Activated naive CD4-positive, alpha-beta T cell (primary cell): ENCODE measurements at places on chromosomes 1 and 21.

DNA sequence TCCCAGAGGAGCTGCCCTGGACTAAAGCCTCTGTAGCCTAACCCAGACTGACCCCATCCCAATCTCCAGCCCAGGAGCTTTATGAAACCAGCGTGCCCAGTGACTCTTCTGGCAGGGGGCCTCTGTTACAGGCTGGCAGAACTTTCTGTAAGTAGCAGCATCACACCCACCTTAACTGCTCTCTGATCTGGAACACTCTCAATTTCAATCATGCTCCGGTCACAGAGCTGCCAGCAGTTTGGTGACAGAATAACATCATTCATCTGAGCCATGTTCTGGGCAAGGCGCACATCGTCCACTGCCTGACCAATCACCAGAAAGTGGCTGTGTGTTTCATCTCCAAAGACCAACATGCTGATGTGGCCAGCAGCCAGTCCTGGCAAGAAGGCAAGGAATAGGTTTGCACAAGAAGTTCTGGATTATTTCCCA is 14.7 kb downstream of the ADCY10 start:
- no peak for DNase-seq

GRCh38 chr21:38556390-38556789 is 58.1 kb upstream of the ERG start:
- DNase-seq: no peak

GRCh38 chr1:184994301-184994700 is 20.0 kb upstream of the NIBAN1 start:
- DNase-seq: no peak

- no peak for DNase-seq
Observed at GRCh38 chr1:212955961-212956620, 5.8 kb downstream of the VASH2 start.

DNA sequence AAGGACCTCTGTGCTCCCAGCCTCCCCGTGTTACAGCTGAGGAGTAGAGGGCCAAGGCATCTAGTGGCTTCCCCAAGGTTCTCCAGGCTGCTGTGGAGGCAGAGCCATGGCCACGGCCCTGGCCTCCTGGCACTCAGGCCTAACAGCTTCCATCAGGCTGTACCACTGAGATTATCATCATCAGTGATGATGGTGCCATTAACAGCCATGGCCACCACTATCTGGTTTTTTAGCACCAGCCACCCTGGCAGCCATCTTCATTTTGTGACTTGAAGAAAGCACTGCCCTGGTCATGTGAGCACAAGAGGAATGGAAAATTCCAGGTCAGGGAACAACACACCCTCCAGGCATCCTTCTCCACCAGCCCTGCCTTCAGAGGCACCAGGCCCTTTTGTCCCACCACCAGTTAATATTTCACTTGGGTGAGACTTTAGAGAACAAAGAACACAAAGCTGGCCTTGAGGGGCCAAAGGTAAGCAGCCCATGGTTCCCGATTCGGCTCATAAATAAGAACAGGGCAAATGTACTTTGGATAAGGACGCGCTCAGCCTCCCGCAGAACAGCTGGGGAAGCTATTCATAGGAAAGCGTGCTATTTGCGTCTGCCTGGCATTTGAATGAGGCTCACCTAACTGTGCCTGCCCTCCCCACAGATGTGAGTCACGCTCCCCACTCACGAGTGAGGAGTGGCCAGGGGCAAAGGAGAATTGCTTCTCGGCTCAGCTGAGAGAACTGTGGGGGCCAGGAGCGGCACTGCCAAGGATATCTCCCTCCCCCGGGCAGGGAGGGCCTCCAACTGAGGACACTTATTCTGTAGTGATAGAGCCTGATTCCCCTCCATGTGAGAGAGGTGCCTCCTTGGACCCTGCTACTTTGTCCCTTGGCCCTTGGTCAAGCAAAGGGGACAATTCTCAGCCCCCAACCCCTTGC is 95.6 kb downstream of the CD58 start:
- DNase-seq: no peak

DNA sequence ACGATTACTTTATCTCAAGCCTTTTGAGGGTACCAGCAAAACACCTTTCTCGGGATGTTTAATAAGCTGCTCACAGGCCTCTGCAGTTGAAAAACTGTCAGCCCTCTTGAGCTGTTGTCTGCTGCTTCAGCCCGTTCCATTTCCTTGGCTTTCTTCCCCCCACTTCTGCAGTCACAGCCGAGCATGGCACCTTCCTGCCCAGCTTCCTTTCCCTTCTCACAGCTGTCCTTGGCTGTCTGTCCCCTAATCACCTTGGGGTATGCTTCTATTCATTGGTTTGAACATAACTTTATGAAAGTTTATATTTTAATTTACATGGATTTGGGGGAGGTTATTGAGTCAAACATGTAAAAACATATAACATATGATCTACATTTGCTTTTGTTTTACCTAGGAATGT is 6.9 kb upstream of the PROX1 start:
- no peak for DNase-seq

DNA sequence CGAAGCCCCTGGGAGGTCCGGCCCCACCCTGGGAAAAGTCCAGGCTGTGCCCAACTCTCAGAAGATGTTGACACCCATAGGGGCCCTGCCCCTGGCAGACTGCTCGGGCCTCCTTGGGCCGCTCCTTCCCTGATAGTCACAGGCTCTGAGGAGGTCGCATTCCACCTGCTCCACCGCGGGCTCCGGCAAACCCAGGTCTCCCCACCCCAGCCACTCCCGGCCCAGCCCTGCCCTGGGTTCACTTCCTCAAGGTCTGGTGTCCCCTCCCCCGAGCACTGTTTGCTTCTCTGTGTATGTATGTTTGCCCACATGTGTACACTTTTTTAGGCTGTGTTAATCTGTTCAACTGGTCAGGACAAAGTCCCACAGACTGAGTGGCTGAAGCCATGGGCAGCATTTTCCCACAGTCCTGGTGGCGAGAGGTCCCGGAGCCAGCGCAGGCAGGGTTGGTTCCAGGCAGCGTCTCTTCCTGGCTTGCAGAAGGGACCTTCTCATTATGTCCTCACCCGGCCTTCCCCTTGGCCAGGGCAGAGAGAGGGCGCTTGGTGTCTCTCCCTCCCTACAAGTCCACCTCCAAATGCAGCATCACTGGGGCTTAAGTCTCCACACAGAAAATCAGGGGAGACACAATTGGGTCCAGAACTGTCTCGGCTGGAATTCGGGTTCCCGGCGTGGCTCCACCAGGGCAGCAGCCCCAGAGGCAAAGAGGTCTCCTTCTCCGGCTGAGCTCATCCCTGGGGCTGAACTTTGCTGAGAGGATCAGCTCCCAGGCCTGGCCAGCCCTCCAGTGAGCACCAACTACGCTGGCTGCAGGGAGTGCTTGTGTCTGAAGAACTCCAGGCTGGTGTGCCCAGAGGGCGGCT is 10.5 kb upstream of the PRXL2B start:
- DNase-seq: no peak

- no peak for DNase-seq
Observed at GRCh38 chr1:8457760-8458381, 140.0 kb downstream of the SLC45A1 start.

- DNase-seq: no peak
Observed at GRCh38 chr1:110337704-110338308, 1.4 kb upstream of the RBM15 start.

- no peak for DNase-seq
Observed at GRCh38 chr21:37551331-37551992, 184.9 kb downstream of the DYRK1A start.

GRCh38 chr1:148353461-148354283 is 129.4 kb downstream of the PPIAL4G start:
- no peak for DNase-seq

- no peak for DNase-seq
Observed at GRCh38 chr1:234271243-234271606, 102.0 kb upstream of the COA6 start.

DNA sequence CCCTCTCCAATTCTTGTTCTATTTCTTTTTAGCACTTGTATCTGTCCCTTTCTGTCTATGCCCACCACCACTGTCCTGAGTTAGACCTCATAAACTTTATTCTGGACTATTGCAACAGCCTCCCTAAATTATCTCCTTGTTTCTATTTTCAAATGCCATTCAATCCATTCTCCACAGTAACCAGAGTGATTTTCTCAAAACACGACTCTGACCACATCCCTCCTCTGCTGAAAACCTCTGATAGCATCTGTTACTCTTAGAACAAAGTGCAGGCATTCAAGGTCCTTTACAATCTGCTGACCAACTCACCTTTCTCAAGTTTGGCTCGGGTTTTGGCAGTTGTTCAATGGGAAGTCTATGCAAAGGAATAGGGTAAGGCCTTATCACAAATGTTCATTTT is 22.8 kb upstream of the GPX7 start:
- no peak for DNase-seq

GRCh38 chr1:19610282-19610981 is 33.7 kb upstream of the NBL1 start:
- DNase-seq: no peak

- DNase-seq: no peak
Observed at GRCh38 chr1:46798810-46799209, at the start of gene CYP4B1. TSS of gene CYP4B1 (plus strand) at chr1:46799046. CDS start at chr1:46799082, 36 bp downstream.

- DNase-seq: no peak
Observed at GRCh38 chr1:156828400-156829124, 11.9 kb upstream of the SH2D2A start.

DNA sequence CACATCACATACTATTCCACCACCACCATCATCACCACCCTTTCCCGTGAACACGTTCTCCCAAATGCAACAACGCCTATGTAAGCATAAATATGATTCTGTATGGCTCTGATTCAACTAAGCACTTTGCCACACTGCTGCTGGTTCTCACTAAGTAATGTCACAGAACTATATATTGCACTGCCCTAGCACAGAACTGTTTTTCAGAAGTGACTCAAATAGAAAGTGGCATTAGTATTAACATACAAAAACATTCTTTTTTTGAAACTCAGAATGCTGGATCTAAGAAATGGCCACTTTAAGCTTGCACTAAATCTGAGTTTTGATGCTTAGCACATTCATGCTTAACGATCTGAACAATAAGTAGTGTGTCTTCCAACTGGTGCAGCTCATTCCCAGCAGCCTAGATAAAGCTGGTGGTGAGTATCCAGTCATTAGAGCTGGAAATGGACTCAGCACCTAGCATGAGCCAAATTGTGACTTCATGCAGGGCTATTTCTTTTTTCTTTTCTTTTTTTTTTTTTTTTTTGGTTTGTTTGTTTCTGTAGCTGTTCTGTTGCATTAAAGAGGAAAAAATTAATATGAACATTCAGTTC is 46.2 kb upstream of the ZC3H11B start:
- no peak for DNase-seq

GRCh38 chr1:150288822-150289221 is 4.8 kb upstream of the MRPS21 start:
- no peak for DNase-seq

- no peak for DNase-seq
Observed at GRCh38 chr1:89780721-89781120, 40.1 kb upstream of the LRRC8D start.

- no peak for DNase-seq
Observed at GRCh38 chr1:46617108-46617800, 643 bp upstream of the MOB3C start.

GRCh38 chr21:44867464-44867863 is 6.0 kb downstream of the PTTG1IP start:
- DNase-seq: no peak

DNA sequence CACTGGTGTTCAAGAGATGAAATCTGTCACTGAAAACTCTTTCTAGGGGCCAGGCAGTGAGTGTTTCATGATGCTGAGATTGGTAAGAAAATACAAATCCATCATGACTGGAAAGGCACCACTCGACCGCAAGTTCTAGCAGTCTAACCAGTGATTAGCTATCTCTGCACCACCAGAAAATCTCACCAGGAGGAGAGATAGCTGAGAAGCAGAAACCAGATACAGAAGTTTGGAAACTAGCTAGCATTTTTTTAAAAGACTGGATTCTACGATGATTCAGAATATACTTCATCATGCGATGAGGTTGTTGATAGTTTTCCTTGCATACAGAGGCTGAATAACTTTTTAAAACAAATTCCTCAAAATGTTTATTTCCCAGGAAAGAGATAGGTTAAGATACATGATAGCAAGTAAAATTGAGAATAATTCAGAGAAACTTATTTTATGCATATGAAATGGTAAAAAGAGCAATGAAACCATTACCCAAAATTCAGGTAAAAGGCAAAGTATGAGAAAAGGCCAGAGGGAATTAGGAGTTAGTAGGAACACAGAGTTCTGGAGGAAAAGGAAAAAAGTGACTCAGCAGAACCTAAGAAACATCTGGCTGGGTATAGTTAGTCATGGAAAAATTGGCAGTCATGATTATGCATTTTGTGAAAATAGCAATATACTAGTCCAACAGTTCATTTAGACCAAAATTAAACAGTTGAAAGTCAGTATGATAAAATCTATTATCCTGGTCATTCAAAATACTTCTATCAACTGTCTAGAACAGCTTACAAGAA is 3.3 kb upstream of the F3 start:
- no peak for DNase-seq

- DNase-seq: no peak
Observed at GRCh38 chr1:227901906-227902640, 45.7 kb downstream of the WNT9A start.

- DNase-seq: no peak
Observed at GRCh38 chr1:73176902-73177301, 894.6 kb upstream of the NEGR1 start.

DNA sequence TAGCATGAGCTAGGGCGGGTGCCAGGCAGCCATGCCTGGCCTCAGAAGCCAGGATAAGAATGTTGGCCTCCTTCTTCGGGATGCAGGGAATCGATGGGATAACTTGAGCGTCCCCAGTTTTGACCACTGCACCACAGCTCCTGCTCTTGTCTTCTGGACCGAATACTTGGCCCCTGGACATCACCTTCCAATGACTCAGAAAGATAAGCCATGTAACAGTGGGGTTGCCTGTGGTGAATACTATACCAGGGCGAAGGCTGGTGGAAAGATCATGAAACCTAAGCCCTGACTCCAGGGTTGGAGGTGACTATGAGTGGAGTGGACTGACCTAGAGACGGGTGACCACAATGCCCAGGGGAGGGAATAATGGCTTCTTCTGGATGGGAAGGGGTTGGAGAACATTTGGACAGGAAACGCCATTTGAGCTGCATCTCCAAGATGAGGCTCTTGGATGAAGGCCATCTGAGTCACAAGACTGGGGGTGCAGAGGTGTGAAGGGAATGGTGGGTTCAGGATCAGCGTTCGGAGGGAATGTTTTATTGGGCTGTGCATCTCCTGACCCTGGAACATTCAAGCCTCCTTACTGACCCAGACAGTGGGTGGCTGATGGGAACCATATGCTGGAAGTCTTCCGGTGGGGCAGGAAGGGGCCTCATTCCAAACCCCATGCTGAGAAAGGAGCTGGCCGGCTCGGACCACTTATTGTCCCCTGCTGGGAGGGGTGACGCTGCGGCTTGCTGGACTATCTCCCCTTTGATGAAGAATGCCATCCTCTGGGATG is 18.5 kb upstream of the KCNE2 start:
- DNase-seq: no peak
